SK-N-SH treated with all-trans-retinoic acid at 6 μM for 48 hours (cell line): ENCODE measurements at places on chromosomes 7 and 10.

DNA sequence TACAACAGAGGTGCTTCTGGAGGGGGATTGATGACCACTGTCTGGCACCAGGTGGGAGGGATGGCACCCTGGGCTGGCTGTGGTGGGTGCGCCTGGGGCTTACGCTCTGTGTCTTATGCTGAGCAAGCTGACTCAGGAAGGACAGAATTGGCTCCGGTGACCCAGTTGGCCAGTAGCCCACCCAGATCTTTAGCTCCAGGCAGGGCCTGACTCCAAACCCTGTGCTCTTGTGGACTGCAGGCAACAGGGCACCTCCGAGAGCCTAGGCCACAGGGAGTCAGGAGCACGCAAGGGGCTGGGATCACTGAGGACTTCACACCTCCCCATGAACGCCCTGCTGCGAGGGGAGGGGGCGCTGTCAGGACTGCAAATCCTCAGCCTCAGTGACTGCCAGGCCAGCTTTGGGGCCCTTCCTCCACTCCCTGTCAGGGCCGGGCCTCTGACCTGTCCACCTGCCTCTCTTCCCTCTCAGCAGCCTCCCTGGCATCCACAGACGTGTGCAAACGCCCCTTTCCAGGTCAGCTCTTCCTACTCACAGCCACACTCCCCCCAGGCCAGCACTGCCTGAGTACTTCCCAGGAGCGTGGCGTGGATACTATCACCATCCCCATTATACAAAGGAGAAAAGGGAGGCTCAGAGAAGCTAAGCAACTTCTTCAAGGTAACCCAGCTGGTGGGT, 118.7 kb downstream of the SLIT1 start:
- no peak for ATAC-seq

- peak; percentile 89 for ATAC-seq
Observed at GRCh38 chr7:55191926-55192692, 173.0 kb upstream of the LANCL2 start.

- no peak for ATAC-seq
Observed at GRCh38 chr10:16184096-16184597, 252.7 kb upstream of the PTER start.

DNA sequence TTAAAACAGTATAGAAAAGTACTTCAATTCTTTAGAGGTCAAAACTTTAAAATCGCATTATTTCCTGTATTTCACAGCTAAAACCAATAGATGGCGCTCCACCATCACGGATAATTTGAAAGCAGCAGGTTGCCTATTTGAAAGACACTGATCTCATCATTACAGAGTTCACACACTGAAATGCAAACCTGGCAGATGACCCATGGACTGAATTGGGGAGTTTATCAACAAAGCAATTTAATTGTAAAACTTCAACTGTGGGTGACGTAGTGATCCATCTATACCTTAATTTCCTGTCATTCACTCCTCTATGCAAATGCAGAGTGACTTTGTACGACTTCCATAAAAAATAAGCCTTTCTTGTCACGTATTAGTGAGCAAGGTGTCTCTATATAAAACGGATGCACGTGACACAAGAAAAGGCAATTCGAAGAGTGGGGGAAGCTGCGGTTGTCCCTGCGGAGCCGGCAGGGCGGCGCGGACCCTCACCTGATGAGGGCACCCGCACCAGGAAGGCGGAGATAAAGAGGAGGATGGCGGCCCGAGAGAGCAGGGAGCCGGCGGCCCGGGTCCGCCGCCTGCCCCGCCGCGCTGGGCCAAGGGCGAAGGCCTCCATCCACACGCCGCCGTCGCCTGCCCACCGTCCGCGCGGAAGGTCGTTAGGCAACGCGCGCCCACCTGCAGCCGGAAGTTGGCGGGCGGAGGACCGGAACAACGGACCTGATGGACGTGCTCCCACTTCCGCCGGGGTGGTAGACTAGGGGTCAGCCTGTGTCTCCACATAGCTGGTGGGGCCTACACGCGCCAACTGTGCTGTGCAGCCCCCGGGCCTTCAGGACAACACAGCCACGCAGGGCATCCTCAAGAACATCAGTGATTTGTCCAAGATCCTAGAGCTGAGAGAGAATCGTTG, at the start of gene ZPBP:
ZPBP (minus strand) TSS at position 668 of the 913 bp plus-strand sequence; CDS start at position 616, 52 bp downstream.
- peak; percentile 48; the same call in 2 of the 3 replicates for ATAC-seq

GRCh38 chr7:46224363-46224762, 303.3 kb upstream of the IGFBP3 start:
- no peak for ATAC-seq

GRCh38 chr10:102763037-102763607, 19.4 kb downstream of the WBP1L start:
- ATAC-seq = no peak

DNA sequence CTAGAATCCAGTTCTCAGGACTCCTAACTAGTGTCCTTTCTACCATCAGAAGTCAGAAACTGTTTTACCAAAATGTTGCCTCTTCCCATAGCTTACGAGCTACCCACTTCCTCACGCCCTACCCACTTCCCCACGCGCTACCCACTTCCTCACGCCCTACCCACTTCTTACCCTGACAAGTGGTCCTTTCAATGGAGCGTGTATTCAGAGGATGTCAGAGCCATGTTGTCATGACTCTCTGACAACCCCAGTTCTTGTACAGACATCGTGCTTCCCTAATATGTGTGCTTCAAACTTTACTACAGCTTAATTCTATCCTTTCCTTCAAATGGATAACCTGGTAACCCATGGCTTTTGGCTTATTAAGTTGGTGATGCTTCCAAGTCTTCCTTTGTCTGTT, 84.8 kb upstream of the PHF14 start:
- no peak for ATAC-seq
